ENCODE measurements at places on chromosomes 13 and 19.

- DNase-seq: no peak
Observed at GRCh38 chr19:39752390-39752789, 14.6 kb upstream of the CLC start.

GRCh38 chr19:42295831-42296525 lies 6.0 kb upstream of the PRR19 start:
- DNase-seq: no peak

DNA sequence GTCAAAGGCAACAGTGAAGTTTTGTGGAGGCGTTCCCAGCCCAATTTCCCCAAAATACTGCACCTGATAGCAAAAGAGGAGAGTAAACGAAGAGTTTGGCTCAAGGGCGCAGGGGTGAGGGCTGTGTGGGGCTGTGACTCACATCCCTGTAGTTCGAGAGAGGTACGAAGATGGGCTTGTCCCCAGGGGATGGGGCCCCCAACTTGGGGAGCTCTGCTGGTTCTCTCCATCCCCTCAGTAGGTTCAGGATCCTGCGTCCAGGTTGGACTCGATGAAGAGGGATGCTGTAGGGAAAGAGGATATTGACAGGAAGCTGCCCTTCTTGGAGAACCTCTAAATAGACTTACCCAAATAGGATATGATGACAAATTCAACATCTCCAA lies 3.4 kb downstream of the NAPSA start:
- no peak for DNase-seq

DNA sequence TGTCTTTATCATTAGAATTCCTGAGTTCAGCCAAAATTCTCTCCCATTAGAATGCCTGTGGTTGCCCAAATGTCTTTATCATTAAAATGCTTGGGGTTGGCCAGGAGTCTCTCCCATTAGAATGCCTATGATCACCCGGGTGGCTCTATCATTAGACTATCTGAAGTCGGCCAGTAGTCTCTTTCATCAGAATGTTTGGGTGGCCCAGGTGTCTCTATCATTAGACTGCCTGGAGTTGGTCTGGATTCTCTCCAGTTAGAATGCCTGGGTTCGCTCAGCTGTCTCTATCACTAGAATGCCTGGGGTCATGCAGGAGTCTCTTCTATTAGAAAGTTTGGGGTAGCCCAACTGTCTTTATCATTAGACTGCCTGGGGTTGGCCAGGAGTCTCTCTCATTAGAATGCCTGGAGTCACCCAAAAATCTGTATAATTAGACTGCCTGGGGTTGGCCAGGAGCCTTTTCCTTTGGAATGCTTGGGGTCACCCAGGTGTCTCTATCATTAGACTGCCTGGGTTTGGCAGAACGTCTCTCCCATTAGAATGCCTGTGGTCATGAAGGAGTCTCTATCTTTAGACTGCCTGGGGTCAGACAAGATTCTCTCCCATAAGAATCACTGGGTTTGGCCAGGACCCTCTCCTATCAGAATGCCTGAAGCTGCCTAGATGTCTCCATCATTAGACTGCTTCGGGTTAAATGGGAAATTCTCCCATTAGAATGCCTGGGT lies 1478.3 kb downstream of the UQCRFS1 start:
- no peak for DNase-seq

GRCh38 chr13:38012096-38012495 lies 142.5 kb upstream of the TRPC4 start:
- DNase-seq: no peak

- DNase-seq: no peak
Observed at GRCh38 chr19:40605216-40605971, 4.2 kb downstream of the LTBP4 start.

- no peak for DNase-seq
Observed at GRCh38 chr19:55673889-55674288, 1.1 kb upstream of the EPN1 start.

DNA sequence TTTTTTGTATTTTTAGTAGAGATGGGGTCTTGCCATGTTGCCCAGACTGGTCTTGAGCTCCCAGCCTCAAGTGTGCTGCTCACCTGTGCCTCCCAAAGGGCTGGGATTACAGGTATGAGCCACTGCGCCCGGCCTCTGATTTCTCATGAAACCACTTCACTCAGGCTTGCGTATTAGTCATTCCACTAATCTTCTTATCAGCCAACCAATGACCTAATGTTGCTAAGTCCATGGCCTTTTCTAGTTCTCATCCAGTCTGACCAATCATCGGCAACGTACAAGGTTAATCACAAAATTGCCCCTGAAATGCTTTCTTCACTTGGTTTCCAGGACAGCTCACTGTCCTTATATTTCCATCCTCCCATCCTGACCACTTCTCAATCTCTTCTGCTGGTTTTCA lies 605.3 kb upstream of the SLC10A2 start:
- no peak for DNase-seq

DNA sequence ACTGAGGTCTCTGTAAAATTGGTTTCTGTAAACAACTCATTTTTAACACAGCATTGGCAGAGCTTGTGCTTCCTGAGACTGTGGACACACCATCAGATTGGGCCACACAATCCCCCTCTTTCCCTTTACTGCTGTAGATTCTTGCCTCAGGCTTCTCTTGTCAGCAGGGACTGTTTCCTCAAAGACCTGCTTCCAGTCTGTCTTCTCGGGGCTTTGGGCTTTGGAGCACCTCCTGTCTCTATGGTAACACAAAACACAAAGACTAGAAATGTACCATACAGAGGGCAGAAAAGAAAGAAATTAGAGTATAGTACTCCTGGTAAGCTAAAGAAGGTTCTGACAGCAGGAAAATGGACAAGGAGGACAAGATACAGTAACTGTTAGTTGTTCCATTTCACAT lies 484.5 kb downstream of the DIAPH3 start:
- no peak for DNase-seq

- peak; percentile 47 for DNase-seq
Observed at GRCh38 chr19:662962-663681, at the start of gene RNF126. Gene RNF126, minus strand, starts transcription at chr19:663214. Its CDS starts 93 bp downstream, at chr19:663121.

DNA sequence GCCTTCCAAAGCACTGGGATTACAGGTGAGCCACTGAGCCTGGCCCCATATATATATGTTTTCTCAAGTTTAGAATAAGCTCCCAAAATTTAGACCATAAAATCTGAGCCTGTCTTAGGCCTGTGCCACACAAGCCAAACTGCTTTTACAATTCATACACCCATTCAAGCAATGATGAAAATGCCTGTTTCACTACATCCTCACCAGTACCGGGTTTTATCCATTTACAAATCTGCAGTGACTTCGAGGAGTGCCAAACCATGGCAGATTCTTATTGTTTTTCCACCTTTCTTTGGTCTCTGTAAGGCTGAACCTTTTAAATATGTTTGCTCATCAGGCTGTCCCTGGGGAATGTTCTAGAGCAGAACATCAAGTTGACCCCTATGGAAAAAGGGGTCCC lies 9.6 kb upstream of the NFIC start:
- DNase-seq: no peak

DNA sequence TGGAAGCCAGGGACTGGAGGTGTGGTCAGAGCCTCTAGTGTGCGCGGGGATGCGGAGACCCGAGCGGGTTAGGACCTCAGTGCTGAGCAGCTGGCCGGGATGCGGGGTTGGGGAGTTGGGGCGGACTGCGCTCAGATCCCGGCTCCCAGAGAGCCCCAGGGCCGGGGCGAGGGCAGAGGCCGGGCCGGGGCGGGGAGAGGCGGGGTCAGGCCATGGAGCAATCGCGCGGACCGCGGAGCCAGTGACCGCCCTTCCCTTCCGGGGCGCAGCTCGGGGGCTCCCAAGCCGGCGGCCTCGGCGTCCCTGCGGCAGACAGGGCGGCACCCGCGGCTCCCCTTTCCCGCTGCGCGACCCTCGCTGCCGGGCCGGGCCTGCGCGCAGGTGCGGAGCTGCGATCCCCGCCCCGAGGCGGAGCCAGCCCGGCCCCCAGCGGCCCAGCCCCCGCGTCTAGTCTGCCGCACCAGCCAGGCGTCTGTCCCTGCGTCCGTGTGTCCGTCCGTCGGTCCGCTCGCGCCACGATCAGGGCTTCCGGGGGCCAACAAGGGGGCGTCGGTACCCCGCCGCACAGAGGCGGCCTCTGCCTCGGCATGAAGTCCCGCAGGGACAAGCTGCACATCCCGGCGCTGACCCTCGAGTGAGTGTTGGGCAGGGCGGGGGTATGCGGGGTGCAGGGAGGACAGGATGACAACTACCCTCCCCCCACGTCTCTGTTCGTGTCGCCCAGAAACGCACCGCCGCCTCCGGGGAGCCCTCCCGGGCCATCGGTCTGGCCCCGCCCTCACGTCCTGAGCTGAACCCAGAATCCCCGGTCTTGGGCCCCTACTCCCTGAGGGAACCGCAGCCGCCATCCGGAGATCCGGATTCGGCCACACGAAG lies 12.4 kb downstream of the MAST3 start:
- no peak for DNase-seq
